ENCODE measurements at places on chromosomes 1 and 21.

DNA sequence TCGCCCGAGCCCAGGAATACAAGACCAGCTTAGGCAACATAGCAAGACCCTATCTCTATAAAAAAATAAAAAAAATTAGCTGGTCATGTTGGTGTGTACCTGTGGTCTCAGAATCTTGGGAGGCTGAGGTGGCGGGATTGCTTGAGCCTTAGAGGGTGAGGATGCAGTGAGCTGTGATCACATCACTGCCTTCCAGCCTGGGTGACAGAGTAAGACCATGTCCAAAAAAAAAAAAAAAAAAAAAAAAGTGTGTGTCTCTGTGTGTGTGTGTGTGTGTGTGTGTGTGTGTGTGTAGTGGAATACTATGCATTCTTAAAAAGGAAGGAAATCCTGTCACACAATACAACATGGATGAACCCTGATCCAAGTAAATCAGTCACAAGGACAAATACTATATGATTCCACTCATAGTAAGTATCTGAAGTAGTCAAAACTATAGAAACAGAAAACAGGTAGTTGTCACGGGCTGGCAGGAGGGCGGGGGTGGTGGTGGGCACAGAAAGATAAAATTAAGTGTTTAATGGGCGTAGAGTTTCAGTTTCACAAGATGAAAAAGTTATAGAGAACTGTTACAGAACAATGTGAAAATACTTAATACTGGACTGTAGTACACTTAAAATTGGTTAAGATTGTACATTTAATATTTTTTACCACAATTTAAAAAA, 47.8 kb downstream of the SELENOF start:
- no peak for DNase-seq

GRCh38 chr1:110594456-110595352, 11.5 kb downstream of the KCNA2 start:
- DNase-seq: no peak

DNA sequence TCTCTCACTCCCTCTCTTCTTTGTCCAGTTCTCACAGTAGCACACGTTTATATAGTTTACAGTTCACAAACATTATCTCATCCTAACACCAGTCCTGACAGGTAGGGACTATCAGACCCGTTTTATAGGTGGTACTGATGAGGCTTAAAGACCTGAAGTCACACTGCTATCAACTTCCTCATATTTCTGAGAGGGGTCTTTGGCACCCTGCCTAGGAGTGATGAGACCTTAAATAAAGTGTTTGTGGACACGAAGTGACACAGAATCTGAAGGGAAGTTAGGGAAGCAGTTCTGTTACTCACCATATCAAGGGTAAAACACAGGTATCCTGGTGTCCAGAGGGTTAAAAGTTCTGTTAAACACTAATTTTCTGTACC, 590 bp upstream of the TACSTD2 start:
- no peak for DNase-seq

DNA sequence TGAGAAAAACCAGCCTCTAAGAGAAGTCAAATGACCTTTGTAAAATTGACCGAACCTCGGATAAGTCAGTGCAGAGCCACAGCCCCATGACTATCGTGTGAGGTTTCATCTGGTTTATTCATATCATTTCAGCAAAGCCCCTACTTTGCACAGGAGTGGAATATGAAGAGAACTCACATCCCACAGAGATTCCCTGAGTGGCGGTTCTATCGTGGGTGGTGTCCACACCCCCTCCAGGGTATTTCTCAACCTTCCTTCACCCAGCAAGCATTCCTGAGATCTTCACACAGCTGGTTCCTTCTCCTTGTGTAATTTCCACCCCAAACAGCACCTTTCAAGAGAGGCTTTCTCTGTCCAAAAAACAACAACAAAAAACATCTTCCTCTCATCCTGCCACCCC, 47.5 kb downstream of the EVA1C start:
- no peak for DNase-seq

GRCh38 chr1:225644666-225645065, 8.3 kb downstream of the ENAH start:
- DNase-seq: no peak

- DNase-seq: peak; percentile 35
Observed at GRCh38 chr1:155977690-155978324, 540 bp downstream of the ARHGEF2 start.

GRCh38 chr1:246425139-246425794, 81.8 kb downstream of the SMYD3 start:
- no peak for DNase-seq

DNA sequence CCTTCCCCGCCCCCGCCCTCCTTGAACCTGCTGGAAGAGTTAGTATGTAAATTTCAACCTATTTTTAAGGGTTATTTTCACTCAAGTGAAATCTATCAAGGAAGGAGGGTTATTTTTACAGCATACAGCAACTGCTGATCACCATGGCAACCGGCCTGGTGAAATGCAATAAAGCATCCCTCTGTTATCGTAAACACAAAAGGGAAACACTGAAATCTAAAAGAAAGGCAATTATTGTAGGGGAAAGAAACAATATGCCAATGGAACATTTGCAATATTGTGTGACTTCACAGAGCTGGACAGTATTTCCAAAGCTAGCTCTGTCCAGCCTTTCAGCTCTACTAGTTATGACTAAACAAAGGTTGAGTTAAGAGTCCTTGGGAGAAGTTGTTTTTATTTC, 588.3 kb upstream of the PBX1 start:
- DNase-seq: no peak

DNA sequence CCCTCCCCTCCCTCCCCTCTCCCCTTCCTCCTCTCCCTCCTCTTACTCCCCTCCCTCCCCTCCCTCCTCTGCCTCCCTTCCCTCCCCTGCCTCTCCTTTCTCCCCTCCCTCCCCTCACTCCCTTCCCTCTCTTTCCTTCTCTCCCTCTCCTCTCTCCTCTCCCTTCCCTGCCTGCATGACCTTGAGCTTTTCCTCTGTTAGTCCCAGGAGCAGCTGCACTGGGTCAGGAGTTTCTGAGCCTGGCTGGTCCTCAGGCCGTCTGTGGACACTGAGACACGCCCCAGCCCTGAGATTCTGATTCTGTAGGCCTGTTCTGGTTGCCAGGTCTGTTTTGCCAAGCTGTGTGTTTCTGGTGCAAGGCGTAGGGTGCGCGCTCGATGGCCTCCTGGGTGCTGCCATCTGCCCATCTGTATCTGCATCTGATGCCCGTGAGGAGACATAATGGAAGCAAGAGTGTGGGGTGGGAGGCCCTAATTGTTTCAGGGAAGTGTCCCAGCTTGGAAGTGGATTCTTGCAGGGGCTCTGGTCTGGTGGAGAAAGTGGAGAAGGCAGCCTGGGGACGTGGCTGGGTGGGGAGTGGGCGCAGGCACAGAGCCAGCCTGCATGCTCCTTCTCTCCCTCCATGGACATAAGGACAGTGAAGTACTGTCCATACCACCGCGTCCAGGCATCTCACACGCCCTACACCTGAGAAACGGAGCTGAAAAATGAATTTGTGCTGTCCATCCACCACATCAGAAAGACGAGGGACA, 97.2 kb downstream of the WDR4 start:
- DNase-seq: no peak

GRCh38 chr1:40954626-40955025, 24.9 kb upstream of the CTPS1 start:
- no peak for DNase-seq

DNA sequence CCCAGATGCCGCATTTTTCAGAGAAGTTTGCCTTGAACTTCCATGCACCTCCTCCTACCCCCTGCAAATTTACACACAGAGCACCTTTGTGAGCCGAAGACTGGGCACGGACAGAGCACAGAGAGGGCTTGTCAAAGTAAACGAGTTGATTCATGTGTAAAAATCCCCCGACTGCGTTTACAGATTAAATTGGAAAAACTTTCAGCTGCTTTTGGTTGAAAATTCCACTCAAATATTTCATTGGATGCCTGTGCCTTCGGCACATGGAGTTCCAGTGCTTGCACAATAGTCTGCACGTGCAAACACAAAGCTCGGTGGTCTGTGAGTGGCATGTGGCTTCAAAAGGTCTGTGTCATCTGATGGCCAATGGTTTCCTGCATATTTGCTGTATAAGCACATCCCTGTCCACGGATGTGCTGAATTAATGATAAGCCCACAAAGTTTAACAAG, 177.5 kb downstream of the SETD4 start:
- no peak for DNase-seq

DNA sequence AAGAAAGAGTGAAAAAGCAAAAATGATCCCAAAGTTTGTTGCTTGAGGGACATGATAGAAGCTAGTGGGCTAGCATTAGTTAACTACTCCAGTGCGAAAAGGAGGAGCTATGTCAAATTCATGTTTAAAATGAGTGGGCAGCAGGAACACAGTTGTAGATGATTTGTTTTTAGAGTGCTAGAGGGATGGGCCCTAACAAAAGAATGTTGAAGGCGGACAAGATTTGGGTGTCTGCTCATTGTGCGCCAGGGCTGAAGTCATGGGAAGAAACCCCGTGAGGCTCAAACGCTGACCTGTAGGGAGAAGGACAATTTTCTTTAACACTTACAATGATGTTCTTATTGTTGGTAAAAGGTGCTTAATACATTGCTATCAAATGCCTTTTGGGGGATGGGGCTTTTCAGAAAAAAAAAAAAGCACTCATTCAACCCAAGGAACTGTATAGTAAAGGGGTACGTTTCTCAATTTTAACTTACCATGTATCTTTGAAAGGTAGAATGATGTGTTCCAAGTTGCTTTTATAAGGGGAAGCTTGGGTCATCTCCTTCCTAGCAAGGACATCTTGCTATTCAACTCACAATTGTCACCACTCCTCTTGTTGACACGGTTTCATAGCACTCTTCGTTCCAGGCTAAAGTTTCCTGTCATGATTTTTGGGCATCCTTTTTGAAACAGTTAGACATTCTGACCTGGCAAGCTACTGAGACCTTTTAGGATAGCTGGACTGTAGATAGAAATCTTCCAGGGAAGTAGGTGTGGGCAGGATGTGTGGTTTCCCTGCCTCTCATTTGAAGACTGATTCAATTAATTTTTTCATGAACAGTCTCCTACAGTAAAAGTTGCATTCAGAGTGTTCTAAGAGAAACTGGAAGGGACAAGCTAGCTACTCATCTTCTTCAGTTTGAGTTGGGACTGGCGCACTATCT, 53.0 kb upstream of the CNN3 start:
- DNase-seq: no peak

- DNase-seq: no peak
Observed at GRCh38 chr1:244035358-244035757, 15.7 kb upstream of the ZBTB18 start.

DNA sequence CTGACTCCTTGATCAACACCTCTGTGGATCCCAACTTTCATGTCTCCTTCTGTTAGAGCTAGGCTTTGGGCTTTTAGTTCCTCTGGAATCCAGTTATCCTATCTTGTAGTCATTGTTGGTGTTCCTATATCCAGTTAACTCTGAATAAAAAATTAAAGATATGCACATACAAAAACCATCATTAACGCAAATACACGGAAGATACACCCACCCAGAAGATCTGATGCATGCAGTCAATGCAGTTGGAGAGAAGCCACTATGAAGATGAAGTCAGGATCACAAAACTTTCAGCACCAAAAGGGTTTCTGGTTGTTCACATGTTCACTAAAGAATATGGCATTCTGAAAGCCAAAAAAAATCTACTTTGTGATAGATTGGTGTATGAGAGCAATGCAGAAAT, 123.6 kb upstream of the LHX8 start:
- DNase-seq: no peak

DNA sequence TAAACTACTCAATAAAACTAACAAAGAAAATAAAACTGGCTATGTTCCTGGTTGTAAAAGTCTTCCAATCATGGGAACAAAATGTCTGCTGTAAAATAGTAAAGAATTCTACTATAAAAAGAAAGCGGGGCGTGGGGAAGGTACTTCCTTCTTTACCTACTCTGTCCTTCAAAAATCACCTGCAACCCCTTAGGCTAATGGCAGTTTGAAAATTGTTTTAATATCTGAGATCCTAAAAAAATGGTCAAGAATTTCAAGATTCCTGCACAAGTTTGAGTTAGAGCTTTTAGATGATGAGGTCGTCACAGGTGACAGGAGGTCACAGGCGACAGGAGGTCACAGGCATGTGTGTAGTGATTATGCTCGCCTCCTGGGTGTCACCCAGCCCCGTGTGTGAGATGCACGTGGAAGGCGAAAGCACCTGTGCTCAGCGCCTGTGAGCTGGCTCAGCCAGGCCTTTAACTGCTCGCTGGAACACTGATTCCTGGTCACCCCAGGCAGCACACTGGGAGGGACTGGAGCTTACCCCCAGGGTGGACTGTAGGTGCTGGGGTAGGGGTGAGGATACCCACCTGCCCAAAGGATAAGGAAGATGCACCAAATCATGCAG, 18.6 kb upstream of the TMPRSS2 start:
- DNase-seq: peak; percentile 37

- no peak for DNase-seq
Observed at GRCh38 chr1:72186733-72187307, 95.5 kb downstream of the NEGR1 start.

DNA sequence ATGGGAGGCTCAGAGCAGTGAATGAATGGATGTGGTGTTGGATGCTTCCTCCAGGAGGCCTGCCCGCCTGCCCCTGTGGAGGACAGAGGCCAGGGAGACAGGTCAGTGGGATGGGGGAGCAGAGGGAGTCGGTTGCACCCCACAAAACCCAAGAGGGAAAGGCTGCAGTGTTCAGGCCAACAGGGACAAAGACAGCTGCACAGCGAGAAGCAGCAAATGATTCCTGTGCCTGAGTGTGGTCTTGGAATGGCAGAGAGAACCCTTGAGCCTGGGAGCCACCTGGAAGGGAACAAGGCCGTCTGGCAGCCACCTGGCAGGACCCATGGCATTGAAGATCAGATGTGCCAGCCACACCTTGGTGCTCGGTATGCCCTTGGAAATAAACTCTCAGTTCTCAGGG, 8.1 kb downstream of the TFF3 start:
- no peak for DNase-seq

DNA sequence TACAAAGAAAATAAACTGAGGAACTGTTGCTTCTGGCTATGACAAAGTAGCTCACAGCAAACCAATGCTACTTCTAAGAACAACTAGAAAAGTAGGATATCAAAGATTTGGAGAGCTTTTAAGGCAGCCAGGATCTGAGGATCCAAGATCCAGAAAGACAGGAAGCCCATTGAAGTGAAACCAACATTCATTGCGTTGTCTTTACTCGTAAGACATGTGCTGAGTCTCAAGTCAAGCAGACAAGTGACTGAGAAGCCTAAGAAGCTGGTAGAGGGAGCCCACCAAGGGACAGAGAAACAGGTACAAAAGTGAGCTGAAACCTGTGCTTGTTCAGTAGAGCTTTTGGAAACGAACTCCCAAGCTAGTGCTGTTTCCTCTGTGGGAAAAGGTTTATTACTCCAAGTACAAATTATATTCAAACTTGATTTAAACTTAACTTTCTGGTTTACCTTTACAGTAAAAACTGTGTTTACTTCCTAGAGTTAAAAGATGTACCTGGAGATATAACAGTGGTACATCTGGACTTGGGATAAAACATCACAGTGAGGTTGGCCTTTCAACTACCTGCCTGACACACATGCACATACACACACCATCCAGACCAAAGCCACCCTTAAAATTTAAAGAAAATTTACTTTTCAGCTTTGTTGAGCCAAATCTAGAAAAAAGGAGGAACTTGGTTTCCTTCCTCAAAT, 41.2 kb downstream of the NME7 start:
- no peak for DNase-seq

Data from RPMI8226 (cell line).